ENCODE measurements at places on chromosomes 13 and 19. TPM values are rescaled to one million over a fixed set of nuclear protein-coding genes. Genes with fewer than 3 reads are reported as not detected.

DNA sequence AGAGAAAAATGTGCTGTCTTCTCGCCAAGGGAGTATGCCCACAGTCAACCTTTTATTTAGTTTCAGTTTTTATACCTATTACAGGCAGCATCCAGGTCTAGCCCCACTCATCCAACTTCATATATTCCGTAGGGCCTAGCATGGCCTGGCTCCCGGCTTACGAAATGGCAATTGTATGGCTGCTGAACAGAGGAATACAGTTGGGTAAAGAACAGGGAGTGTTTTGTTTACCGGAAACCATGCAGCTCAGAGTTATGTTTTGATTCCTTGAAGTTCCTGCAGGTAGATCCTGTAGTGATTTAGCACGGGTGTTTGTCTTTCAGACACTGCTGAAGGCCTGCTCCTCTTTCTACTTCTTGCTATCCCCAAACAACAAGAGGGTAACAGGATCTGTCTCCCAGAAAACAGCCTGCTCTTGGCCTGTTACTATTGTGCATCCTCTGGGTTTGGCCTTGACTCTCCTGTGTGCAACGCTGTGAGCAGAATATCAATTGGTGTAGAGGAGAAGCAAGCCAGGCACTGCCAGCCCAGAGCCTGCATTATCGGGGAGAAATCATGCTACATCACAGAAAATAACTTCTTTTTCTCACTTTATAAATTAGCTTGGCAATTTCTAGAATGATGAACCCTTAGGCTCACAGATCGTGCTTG, 32.4 kb downstream of the OLFM4 start:
- H3K27me3 ChIP-seq = peaks cover 3% of the 10 kb centered on the region
- H3K4me3 ChIP-seq = no peak overlapping the region
- H3K36me3 ChIP-seq = no peaks in the 10 kb centered on the region

DNA sequence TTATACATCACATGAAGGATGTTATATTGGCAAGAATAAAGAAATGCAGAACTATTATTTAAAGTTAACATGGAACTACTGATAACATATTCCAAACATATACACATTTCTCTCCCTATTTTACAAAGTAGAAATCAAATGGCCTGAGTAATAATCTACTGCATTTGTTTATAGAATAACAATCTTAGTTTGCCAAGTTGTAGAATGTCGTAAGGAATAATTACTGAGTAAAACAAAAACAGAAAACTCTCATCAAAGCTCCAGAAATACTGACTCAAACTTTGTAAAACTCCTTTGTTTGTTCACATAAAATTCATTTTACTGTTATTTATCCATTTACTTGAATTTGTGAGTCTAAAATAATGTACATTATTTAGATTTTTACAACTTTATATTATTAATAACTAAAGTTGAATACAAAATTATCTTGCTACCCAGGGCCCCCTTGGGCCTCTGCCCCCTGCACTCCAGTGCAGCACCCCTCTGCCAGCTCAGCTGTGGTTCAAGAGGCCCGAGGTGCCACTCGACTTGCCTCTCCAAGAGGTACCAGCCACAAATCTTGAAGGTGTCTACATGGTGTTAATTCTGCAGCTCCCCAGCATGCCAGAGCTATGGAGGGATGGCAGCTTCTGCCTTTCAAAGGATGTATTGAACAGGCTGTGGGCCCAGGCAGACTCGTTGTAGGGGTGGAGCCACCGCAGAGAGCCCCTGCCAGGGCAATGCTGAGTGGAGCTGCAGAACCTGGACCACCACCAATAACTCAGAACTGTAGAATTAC, 2819.7 kb downstream of the PCDH9 start:
- H3K36me3 ChIP-seq = peaks cover 5% of the 10 kb centered on the region
- no peaks in the 10 kb centered on the region for H3K4me1 ChIP-seq
- H3K27me3 ChIP-seq = no peaks in the 10 kb centered on the region
- DNase-seq = no peak
- H3K4me3 ChIP-seq = no peak overlapping the region

Gene COQ8B
- 23.5 TPM for polyA plus RNA-seq

DNA sequence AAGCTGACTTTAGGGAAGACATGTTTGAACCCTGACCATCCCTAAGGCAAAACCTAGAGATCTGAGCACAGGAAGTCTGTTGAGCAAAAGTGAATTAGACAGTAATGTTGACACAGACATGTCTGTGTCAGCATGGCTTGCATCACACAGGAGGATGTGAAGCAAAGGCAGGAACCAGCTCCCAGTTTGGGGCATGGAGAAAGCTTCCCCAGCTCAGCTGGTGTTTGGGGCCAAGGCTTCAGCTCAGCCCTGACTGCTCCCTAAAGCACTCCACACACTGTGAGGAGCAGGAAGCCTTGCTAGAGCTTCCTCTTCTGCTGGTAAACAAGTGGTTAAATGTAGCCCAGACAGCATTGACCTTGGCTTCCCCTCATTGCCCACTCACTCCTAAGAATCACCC, 153.8 kb upstream of the UBL3 start:
- H3K4me3 ChIP-seq = no peak overlapping the region
- peaks cover 17% of the 10 kb centered on the region for H3K4me1 ChIP-seq
- no peaks in the 10 kb centered on the region for H3K27me3 ChIP-seq
- H3K36me3 ChIP-seq = no peaks in the 10 kb centered on the region
- H3K27ac ChIP-seq = no peak overlapping the region

DNA sequence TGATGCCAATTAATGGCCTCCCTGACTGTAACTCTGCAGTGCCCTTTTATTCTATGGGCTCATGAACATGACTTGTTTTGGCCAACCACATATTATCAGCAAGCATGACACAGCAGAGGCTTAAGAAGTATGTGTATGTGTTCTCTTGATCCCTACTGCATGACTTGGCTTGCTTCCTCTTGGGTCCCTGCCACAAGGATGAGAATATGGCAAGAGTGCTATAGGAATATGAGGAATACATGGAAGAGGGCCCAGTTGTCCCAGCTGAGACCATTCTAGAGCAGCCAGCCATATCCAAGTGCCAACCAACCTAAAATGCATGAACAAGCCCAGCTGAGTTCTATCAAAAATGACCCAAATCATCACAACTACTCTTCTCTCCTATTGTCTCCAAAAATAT, 576.7 kb upstream of the PCDH9 start:
- DNase-seq = no peak
- no peak overlapping the region for H3K4me3 ChIP-seq
- peaks cover 4% of the 10 kb centered on the region for H3K36me3 ChIP-seq
- no peaks in the 10 kb centered on the region for H3K4me1 ChIP-seq
- no peaks in the 10 kb centered on the region for H3K27me3 ChIP-seq
- no peak overlapping the region for H3K27ac ChIP-seq

GRCh38 chr13:62038214-62038613, 622.6 kb upstream of the PCDH20 start:
- H3K36me3 ChIP-seq = no peaks in the 10 kb centered on the region
- H3K4me3 ChIP-seq = no peak overlapping the region
- DNase-seq = no peak
- no peaks in the 10 kb centered on the region for H3K27me3 ChIP-seq
- no peaks in the 10 kb centered on the region for H3K4me1 ChIP-seq

Gene EXOC3L2
- polyA plus RNA-seq = not detected

- peaks cover 13% of the 10 kb centered on the region for H3K36me3 ChIP-seq
- DNase-seq = no peak
- H3K4me3 ChIP-seq = peak overlapping the region; percentile 38
These were observed 8.4 kb downstream of the EGLN2 start for GRCh38 chr19:40807147-40808020.

DNA sequence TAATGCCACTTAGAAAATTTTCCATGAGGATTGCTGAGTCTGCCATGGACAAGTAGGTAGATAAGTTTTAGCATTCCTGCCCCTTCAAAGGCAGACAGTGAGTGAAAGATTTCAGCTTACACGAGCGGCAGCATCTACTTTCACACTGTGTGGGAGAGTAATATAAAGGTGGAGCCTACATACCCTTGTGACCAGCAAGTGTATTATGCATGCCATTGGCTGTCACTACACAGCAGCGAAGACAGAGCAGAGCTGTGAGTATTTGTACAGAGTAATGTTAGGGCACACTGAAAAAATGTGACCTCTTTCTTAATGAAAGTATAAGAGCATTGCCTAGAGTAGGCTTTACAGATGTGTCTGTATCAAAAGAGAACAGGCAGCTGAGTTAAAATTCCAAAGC, 14.0 kb downstream of the SLITRK6 start:
- DNase-seq = no peak
- no peak overlapping the region for H3K27ac ChIP-seq
- H3K4me3 ChIP-seq = no peak overlapping the region
- no peaks in the 10 kb centered on the region for H3K27me3 ChIP-seq
- no peaks in the 10 kb centered on the region for H3K36me3 ChIP-seq
- no peaks in the 10 kb centered on the region for H3K4me1 ChIP-seq

GRCh38 chr13:32032759-32033158, 1.2 kb downstream of the FRY start:
- H3K4me3 ChIP-seq = peak overlapping the region; percentile 33
- peaks cover 3% of the 10 kb centered on the region for H3K27me3 ChIP-seq
- H3K27ac ChIP-seq = no peak overlapping the region
- peaks cover 40% of the 10 kb centered on the region for H3K4me1 ChIP-seq

DNA sequence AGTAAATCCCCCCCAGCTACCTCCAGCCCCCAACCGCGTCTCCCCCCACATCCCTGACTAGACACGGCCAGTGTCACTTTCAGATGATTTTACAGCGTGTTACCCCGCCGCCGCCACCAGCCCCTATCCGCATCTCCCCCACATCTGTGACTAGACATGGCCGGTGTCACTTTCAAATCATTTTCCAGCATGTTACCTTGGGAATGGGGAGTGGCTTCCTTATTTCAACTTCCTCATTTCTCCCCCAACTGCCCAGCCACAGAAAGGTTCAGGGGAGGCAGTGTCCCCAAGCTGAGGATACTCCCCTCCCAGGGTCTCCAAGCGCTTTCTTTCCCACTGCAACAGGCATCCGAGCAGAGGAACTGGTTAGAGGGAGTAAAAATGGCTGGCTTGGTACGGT, 18.4 kb downstream of the ADGRL1 start:
- H3K36me3 ChIP-seq = no peaks in the 10 kb centered on the region
- peaks cover 14% of the 10 kb centered on the region for H3K4me1 ChIP-seq
- DNase-seq = no peak
- H3K27me3 ChIP-seq = no peaks in the 10 kb centered on the region
- H3K27ac ChIP-seq = no peak overlapping the region
- H3K4me3 ChIP-seq = no peak overlapping the region

DNA sequence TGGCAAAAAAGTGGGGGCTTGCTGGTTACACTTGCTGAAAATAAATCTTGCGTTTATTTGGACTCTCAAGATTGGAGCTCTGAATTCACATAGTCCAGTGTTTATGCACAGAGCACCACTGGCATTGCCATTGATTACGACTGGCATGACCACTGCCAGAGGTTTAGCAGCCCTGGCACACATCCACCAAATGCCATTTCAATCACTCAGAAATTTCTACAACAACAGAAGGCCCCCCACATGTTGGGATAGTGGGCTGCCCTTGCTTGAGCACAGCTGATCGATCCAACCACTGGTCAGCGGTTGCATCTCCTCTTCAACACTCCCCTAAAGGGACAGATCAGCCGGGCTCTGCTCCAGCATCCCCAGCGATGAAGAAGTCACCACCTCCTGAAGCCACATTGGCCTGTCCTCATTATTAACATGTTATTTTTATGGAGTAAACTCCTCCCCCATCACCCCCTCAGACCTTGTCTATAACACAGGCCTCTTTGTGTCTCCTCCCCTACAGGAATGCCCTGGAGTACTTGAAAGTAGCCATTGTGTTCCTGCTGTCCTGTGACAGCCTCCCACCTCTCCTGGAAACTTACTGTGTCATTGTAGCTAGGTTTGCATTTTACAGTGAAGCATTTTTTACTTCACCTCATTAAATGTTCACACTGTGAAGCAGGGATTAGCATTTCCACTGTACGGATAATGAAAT, 51.3 kb downstream of the CDADC1 start:
- no peak overlapping the region for H3K4me3 ChIP-seq
- no peak overlapping the region for H3K27ac ChIP-seq
- peaks cover 8% of the 10 kb centered on the region for H3K4me1 ChIP-seq
- DNase-seq = no peak

DNA sequence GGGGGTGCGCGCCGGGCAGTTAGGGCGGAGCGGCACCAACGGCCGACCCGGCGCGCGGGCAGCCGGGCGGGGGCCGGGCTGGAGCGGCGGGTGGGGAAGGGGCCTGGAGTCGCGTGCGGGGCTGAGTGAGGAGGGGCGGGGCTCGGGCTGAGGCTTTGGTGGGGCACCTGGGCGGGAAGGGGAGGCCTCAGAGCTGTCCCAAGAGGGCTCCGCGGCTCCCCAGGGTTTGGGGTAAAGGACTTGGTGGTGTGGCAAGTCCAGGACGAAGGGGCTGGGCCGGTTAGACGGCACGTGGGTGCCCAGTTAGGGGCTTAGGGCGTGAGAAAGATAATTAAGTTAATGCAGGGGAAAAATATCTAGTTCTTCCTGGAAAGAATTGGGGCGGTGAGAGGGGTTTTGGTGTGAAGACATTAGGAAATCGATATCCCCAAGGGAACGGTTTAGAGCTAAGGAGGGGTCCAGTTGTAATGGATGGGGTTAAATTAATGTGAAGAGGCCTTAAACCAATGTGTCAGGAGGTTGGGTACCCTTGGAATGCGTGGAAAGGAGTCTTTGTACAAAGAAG, 496 bp downstream of the ZNF574 start:
- H3K36me3 ChIP-seq = peaks cover 3% of the 10 kb centered on the region
- H3K27me3 ChIP-seq = peaks cover 10% of the 10 kb centered on the region
- DNase-seq = no peak
- H3K4me1 ChIP-seq = peaks cover 42% of the 10 kb centered on the region
- H3K4me3 ChIP-seq = peak overlapping the region; percentile 86
- peak overlapping the region; percentile 92 for H3K27ac ChIP-seq

Gene ANGPTL8
- not detected for polyA plus RNA-seq

GRCh38 chr13:19940106-19940505, 18.4 kb upstream of the ZMYM2 start:
- H3K36me3 ChIP-seq = no peaks in the 10 kb centered on the region
- DNase-seq = no peak
- H3K4me1 ChIP-seq = no peaks in the 10 kb centered on the region
- H3K27me3 ChIP-seq = peaks cover 12% of the 10 kb centered on the region

DNA sequence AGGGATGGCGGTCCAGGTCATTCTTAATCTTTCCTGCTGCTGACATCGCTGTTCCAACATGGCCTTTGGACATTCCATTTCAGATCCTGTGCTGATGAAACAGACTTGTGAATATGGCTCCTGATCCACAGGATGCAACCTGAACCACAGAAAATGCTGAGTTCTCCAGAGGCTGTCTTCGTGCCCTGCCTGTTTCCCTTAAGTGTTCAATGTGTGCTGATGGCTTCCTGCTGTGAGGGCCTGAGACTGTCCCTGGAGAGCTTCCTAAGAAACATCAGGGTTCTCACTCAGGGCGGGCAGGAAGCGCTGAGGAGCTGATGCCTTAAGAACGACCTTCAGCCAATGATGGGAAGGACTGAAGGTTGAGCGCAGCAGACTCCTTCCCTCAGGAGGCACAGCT, 909.4 kb downstream of the UQCRFS1 start:
- H3K27ac ChIP-seq = no peak overlapping the region
- peaks cover 2% of the 10 kb centered on the region for H3K27me3 ChIP-seq
- no peak overlapping the region for H3K4me3 ChIP-seq
- H3K36me3 ChIP-seq = no peaks in the 10 kb centered on the region
- DNase-seq = no peak
- no peaks in the 10 kb centered on the region for H3K4me1 ChIP-seq

Gene ZNF471
- polyA plus RNA-seq = 0.40 TPM

- H3K4me1 ChIP-seq = no peaks in the 10 kb centered on the region
- no peaks in the 10 kb centered on the region for H3K36me3 ChIP-seq
- peaks cover 2% of the 10 kb centered on the region for H3K27me3 ChIP-seq
- DNase-seq = no peak
- H3K27ac ChIP-seq = no peak overlapping the region
- no peak overlapping the region for H3K4me3 ChIP-seq
These were observed 10.1 kb downstream of the TMEM143 start for GRCh38 chr19:48353677-48354076.

GRCh38 chr19:32168111-32168510, 177.3 kb upstream of the ZNF507 start:
- peaks cover 2% of the 10 kb centered on the region for H3K27me3 ChIP-seq
- H3K4me1 ChIP-seq = no peaks in the 10 kb centered on the region
- DNase-seq = no peak
- H3K27ac ChIP-seq = no peak overlapping the region
- no peak overlapping the region for H3K4me3 ChIP-seq
- H3K36me3 ChIP-seq = no peaks in the 10 kb centered on the region

Gene FCER2
- polyA plus RNA-seq = not detected

Measured in immature natural killer cell (primary cell).